Ascending aorta (tissue), 2 donors: ENCODE measurements at places on chromosomes 11 and 22. TPM values are rescaled to one million over a fixed set of nuclear protein-coding genes. Genes with fewer than 3 reads are reported as not detected.

- H3K4me3 ChIP-seq, result no peak overlapping the region
- H3K27ac ChIP-seq, result no peak overlapping the region
- no peaks in the 10 kb centered on the region for H3K27me3 ChIP-seq
- DNase-seq, result no peak
- no peaks in the 10 kb centered on the region for H3K4me1 ChIP-seq
- H3K36me3 ChIP-seq, result no peaks in the 10 kb centered on the region
These were observed 82.5 kb upstream of the DDI1 start for GRCh38 chr11:103953797-103954486.

- no peaks in the 10 kb centered on the region for H3K27me3 ChIP-seq
- H3K4me1 ChIP-seq, result peaks cover 33% of the 10 kb centered on the region
- peak overlapping the region; percentile 17 for H3K4me3 ChIP-seq
- no peak for DNase-seq
- H3K27ac ChIP-seq, result peak overlapping the region; percentile 60
These were observed 227.2 kb upstream of the BLID start for GRCh38 chr11:122343210-122343609.

GRCh38 chr11:130932086-130932712 is 15.9 kb upstream of the SNX19 start:
- no peaks in the 10 kb centered on the region for H3K36me3 ChIP-seq
- no peak overlapping the region for H3K4me3 ChIP-seq
- H3K27me3 ChIP-seq, result no peaks in the 10 kb centered on the region
- no peaks in the 10 kb centered on the region for H3K4me1 ChIP-seq
- DNase-seq, result no peak
- no peak overlapping the region for H3K27ac ChIP-seq

- H3K4me1 ChIP-seq, result peaks cover 12% of the 10 kb centered on the region
- H3K4me3 ChIP-seq, result peak overlapping the region; percentile 87
These were observed 1.6 kb downstream of the APLP2 start for GRCh38 chr11:130071211-130071712.

GRCh38 chr11:131025020-131025419 is 108.7 kb upstream of the SNX19 start:
- no peak for DNase-seq
- H3K4me1 ChIP-seq, result no peaks in the 10 kb centered on the region
- H3K27me3 ChIP-seq, result no peaks in the 10 kb centered on the region
- no peak overlapping the region for H3K27ac ChIP-seq
- no peak overlapping the region for H3K4me3 ChIP-seq

GRCh38 chr11:45424411-45425180 is 138.5 kb upstream of the SYT13 start:
- peak overlapping the region; percentile 75 for H3K27ac ChIP-seq
- no peaks in the 10 kb centered on the region for H3K27me3 ChIP-seq
- peak; percentile 52 for DNase-seq
- peak overlapping the region; percentile 33 for H3K4me3 ChIP-seq

DNA sequence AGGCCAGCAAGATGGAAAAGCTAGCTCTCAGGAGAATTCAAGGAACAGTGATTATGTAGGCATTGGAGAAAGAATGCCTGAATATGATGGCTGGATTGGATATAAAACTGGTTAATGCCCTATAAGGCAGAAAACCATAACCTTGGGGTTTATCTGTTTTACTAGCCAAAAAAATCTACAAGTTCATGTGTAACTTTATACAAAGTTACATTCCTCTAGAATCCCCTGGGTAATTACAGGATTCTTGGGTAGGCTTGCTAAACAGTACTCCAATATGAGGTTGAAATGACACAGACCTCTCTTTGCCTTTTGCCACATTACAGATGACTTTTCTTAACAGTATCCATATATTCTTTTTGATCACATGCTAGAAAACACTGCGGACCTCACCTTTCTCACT is 26.0 kb downstream of the TSPAN18 start:
- H3K27me3 ChIP-seq, result no peaks in the 10 kb centered on the region
- no peaks in the 10 kb centered on the region for H3K36me3 ChIP-seq
- no peak overlapping the region for H3K27ac ChIP-seq
- no peak overlapping the region for H3K4me3 ChIP-seq

- no peaks in the 10 kb centered on the region for H3K36me3 ChIP-seq
- H3K27me3 ChIP-seq, result no peaks in the 10 kb centered on the region
- no peaks in the 10 kb centered on the region for H3K4me1 ChIP-seq
- no peak overlapping the region for H3K4me3 ChIP-seq
- no peak for DNase-seq
- no peak overlapping the region for H3K27ac ChIP-seq
These were observed 22.4 kb upstream of the MPPED2 start for GRCh38 chr11:30608534-30608933.

DNA sequence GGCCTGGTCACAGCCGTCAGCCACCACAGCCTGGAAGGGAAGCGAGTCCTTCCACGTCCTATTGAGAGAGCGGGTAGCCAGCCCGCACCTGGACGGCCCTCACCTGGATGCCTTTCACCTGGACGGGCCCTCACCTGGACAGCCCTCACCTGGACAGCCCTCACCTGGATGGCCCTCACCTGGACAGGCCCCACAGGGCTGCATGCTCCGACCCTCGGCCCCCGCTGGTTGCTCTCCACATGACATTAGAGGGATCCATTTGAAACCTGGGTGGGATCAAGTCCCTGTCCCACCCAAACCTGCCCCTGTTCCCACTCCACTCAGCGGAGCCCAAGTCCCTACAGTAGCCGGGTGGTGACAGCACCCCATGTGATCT is 3.7 kb downstream of the C1QTNF6 start:
- H3K27me3 ChIP-seq, result no peaks in the 10 kb centered on the region
- DNase-seq, result no peak
- peaks cover 5% of the 10 kb centered on the region for H3K36me3 ChIP-seq
- H3K4me1 ChIP-seq, result peaks cover 20% of the 10 kb centered on the region
- no peak overlapping the region for H3K27ac ChIP-seq

DNA sequence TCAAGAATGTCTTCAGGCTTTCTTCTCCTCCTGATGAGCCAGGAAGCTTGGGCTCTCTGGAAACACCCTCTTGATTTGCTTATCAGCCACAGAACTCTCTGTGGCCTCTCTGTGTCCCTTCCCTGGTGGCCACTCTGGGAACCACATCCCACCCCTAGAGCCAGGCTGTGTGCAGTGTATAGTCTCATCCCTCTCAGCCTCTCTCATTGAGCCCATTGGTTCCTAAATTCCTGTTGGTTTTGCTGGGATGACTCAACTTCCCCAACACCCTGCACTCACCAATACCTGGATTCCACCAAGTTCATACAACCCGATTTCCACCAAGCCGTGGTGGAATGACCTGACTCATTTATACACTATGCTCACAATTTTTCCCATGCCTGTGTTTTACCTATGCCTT is 5.2 kb downstream of the IRAG1 start:
- peak overlapping the region; percentile 99 for H3K27ac ChIP-seq
- H3K4me1 ChIP-seq, result peaks cover 37% of the 10 kb centered on the region
- no peaks in the 10 kb centered on the region for H3K27me3 ChIP-seq
- H3K4me3 ChIP-seq, result peak overlapping the region; percentile 87
- H3K36me3 ChIP-seq, result peaks cover 25% of the 10 kb centered on the region

- DNase-seq, result no peak
- no peak overlapping the region for H3K4me3 ChIP-seq
- H3K36me3 ChIP-seq, result no peaks in the 10 kb centered on the region
- no peak overlapping the region for H3K27ac ChIP-seq
- no peaks in the 10 kb centered on the region for H3K27me3 ChIP-seq
These were observed 22.8 kb upstream of the BAIAP2L2 start for GRCh38 chr22:38133331-38133730.

DNA sequence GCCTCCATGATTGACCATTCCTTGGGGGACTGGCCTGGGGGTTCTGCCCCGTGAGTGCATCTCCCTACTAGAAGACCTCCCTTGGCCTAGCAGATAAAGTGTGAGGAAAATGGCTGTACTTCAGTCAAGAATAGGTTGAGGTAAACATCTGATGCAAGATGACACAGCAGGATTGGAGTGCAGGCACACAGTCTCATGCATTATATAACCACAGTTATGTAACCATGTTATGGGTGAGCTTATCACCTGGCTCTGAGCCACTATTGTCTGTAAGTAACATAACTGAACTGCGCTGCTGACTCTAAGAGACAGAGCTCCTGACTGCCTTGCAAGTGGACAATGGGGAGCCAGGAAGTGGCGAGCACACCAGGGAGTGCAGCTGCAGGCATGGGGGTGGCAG is 378.7 kb upstream of the ANO5 start:
- H3K27ac ChIP-seq, result no peak overlapping the region
- no peak for DNase-seq
- H3K36me3 ChIP-seq, result no peaks in the 10 kb centered on the region
- no peaks in the 10 kb centered on the region for H3K4me1 ChIP-seq
- H3K4me3 ChIP-seq, result no peak overlapping the region

GRCh38 chr11:83723999-83724398 is 437.8 kb upstream of the CCDC90B start:
- DNase-seq, result no peak
- H3K4me3 ChIP-seq, result peak overlapping the region; percentile 54
- peaks cover 3% of the 10 kb centered on the region for H3K4me1 ChIP-seq
- no peak overlapping the region for H3K27ac ChIP-seq
- H3K36me3 ChIP-seq, result no peaks in the 10 kb centered on the region

GRCh38 chr11:88315981-88316441 is 21.5 kb downstream of the CTSC start:
- no peak overlapping the region for H3K27ac ChIP-seq
- no peaks in the 10 kb centered on the region for H3K36me3 ChIP-seq
- H3K27me3 ChIP-seq, result no peaks in the 10 kb centered on the region

DNA sequence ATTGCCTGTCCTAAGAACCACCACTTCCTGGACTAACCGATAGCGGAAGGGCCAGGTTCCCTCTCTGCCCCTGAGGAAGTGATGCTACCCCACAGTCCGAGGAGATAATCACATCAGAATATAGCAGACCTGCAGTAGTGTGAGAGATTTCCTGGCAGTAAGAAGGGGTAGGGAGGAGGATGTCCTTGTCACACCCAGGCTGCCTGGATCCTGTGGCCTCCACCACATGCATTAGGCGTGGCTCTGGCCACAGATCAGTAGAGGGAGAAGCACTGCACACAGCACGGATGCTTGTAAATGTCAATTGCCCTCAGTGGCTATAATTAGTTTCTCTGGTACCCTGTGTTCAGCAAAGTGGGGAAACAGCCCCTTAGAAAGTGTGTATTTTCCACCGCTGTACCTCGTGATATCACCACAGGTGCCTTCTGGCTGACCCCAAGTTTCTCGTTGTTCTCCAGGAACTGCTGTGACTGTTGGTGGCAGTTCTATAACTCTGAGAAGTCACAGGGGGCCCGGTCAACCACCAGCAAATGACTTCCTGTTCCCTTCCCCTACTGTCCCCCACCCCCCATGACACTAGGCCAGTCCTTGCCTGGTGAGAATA is 61.8 kb downstream of the UBASH3B start:
- H3K27ac ChIP-seq, result no peak overlapping the region
- H3K4me3 ChIP-seq, result no peak overlapping the region
- no peak for DNase-seq
- no peaks in the 10 kb centered on the region for H3K27me3 ChIP-seq
- no peaks in the 10 kb centered on the region for H3K36me3 ChIP-seq

GRCh38 chr22:20420157-20420842 is 17.3 kb downstream of the SCARF2 start:
- peaks cover 5% of the 10 kb centered on the region for H3K4me1 ChIP-seq
- no peaks in the 10 kb centered on the region for H3K27me3 ChIP-seq
- no peak overlapping the region for H3K4me3 ChIP-seq
- H3K27ac ChIP-seq, result no peak overlapping the region

DNA sequence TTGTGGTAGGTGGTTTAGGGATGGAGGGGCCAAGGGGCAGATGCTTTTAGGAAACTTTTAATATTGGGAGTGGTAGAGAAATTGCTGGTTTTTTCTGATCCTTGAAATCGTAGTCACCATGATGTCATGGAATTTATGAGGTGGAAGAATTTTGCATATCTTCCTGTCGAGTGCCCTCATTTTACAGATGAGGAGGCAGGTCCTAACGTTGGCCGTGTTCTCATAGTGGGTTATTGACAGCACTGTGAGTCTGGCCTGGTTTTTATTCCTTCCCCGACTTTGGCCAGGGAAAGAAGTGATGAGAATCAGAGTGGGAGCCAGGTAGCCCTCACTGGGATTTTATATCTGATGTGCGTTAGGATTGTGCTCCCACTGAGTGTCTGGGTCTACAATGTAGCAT is 8.8 kb upstream of the PACS1 start:
- no peaks in the 10 kb centered on the region for H3K4me1 ChIP-seq
- DNase-seq, result no peak
- H3K27ac ChIP-seq, result no peak overlapping the region
- H3K36me3 ChIP-seq, result peaks cover 92% of the 10 kb centered on the region
- no peak overlapping the region for H3K4me3 ChIP-seq

- no peaks in the 10 kb centered on the region for H3K36me3 ChIP-seq
These were observed 27.2 kb downstream of the CSF2RB start for GRCh38 chr22:36940676-36941075.

GRCh38 chr22:22884010-22884887 is 3.4 kb upstream of the IGLL5 start:
- DNase-seq, result no peak
- H3K36me3 ChIP-seq, result no peaks in the 10 kb centered on the region
- H3K4me1 ChIP-seq, result no peaks in the 10 kb centered on the region
- H3K27me3 ChIP-seq, result no peaks in the 10 kb centered on the region
- no peak overlapping the region for H3K4me3 ChIP-seq
- no peak overlapping the region for H3K27ac ChIP-seq

- H3K27me3 ChIP-seq, result no peaks in the 10 kb centered on the region
- no peak overlapping the region for H3K4me3 ChIP-seq
- no peaks in the 10 kb centered on the region for H3K4me1 ChIP-seq
These were observed 72.8 kb upstream of the SPON1 start for GRCh38 chr11:13889552-13890249.

DNA sequence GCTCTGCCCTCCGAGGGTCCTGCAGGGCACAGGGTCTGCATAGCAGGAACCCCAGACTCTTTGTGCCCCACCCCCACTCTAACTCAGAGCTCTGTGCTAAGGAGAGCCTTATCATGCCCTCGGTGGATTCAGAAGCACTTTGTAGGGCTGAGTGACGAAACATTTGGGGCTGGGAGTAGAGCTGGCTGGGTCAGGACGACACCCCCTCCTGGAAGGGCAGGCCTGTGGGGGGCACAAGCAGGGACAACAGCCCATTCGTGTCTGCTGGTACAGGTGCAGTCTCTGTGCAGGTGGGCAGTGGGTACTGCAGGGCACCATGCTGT is 8.9 kb downstream of the APOBEC3A start:
- H3K36me3 ChIP-seq, result no peaks in the 10 kb centered on the region
- no peak overlapping the region for H3K27ac ChIP-seq
- no peaks in the 10 kb centered on the region for H3K4me1 ChIP-seq
- no peak for DNase-seq

GRCh38 chr11:110712659-110713448 is 617 bp upstream of the ARHGAP20 start:
- H3K36me3 ChIP-seq, result no peaks in the 10 kb centered on the region
- no peaks in the 10 kb centered on the region for H3K27me3 ChIP-seq
- no peak overlapping the region for H3K27ac ChIP-seq

DNA sequence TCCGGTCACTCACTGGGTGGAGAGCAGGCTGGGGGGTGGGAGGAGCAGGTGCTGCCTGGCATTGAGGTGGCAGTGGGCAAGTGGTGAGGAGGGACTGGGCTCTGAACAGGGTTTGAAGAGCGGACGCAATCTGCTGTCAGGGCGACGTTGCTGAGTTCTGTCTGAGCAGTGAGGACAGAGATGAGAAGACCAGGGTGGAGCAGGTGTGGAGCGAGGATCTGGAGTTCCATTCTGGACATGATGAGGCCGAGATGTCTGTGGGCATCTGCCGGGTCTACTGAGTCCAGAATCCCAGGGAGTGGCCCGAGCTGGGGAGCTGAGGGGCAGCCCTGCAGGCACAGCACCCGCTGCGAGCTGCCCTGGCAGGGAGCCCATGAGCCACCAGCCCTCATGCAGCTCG is 2.2 kb upstream of the MOV10L1 start:
- peaks cover 4% of the 10 kb centered on the region for H3K4me1 ChIP-seq
- no peaks in the 10 kb centered on the region for H3K36me3 ChIP-seq
- H3K27ac ChIP-seq, result no peak overlapping the region
- DNase-seq, result no peak
- no peak overlapping the region for H3K4me3 ChIP-seq

Gene TMEM191B
- not detected for total RNA-seq

Gene GNAZ
- 13.7 TPM for total RNA-seq

Gene OVOL1
- not detected for total RNA-seq
